Thyroid gland (tissue), 4 donors: ENCODE measurements at places on chromosomes 13 and 19.

GRCh38 chr13:110371550-110372465 is 64.7 kb downstream of the COL4A2 start:
- DNase-seq = no peak

- no peak for DNase-seq
Observed at GRCh38 chr19:8194528-8195267, 14.5 kb upstream of the CERS4 start.

GRCh38 chr13:110944121-110944967 is 29.5 kb upstream of the ANKRD10 start:
- DNase-seq = no peak

DNA sequence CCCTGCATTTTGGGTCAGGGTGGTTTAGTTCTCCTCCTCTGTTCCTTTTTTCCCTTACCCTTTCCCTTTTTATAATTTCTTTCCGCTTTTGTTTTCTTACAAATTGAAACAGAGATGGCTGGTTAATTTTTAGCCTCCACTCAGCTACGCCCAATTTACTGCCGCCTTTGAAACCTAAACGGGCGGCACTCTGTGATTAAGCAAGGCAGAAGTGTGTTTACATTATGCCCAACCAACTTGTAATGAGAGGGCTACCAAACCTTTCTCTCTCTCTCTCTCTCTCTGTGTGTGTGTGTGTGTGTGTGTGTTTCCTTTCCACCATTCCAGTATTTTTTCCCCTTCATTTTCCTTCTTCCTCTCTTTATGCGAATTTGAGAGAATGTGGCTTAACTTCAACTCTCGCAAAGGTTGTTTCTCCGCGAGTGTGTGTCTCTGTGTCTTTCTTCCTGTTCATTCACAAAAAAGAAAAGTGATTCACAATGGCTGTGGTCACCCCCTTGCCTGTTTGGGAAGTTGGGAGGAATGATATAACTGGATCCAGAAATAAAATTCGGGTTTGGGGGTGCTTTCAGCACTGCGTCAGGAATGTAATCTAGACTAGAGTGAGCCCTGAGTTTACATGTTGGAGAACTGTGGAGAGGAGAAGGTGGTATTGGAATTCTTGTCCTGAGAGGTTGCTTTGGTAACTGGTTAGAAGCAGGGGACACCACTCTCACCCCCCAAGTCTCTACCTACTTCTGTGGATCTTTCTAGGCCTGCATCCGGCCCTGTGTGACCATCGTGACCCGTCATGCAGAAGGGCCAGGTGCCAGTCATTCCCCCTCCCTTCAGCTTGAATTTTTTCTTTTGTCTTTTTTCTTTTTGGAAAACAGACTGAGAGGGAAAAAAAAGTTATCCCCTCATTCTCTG is 31.4 kb downstream of the NFIX start:
- peak; percentile 49 for DNase-seq

- DNase-seq = no peak
Observed at GRCh38 chr13:85013006-85013405, 786.2 kb downstream of the SLITRK6 start.
